ENCODE measurements at places on chromosomes 16 and 17.

GRCh38 chr16:4515611-4516233, 22.9 kb downstream of the CDIP1 start:
- DNase-seq, result no peak

DNA sequence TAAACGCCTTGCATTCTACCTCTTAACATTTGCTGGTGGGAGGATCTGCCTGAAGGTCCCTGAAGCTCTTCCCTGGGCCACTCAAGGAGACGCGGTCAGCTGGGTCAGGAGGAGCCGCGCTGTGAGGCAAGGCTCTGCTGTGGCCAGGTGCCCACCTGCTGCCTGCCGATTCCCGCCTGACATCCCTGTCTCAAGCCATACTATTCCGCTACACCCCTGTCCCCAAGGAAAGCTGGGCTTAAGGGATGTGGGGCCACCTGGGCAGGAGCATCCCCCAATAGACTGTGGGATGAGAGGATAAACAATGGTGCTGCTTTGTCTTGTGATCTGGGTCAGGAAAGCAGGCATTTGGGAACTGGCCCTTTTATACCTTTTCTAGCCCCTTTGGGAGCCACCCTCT, 5.1 kb downstream of the TPPP3 start:
- no peak for DNase-seq

DNA sequence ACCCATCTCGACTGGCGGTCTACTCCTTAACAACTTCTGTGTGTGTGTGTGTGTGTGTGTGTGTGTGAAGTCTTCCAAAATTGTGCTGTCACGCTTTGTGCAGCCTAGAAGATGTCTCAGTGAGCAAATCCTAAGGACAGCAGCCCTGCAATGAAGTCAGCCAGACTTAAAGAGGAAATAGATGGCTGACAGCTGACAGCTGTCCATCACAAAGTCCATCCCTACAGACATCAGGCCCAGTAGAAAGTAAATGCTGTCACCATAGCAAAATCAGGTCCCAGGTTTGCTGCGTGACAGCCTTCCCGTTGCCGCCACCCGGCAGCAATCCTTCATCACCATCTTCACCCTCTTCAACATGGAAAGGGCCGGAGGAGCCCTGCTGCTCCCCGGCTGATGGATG, 416.0 kb downstream of the SOX9 start:
- no peak for DNase-seq

DNA sequence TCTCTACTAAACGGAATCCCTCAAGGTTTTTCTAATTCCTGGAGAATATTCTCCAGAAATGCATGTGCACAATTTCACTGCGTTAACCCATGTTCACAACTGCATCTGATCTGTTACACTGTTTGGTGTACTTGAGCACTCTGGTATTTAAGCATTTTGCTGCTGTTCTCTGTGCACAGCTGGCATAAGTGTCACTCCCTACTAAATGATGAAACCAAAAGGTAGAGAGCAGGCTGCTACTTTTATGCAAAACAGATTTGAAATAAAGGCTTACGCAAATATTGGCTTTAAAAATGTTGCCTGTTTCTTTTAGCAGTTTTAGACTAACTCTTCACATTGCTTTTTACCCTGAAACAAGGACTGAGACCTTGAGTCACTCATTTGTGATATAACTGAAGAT, 41.7 kb downstream of the ESRP2 start:
- no peak for DNase-seq

DNA sequence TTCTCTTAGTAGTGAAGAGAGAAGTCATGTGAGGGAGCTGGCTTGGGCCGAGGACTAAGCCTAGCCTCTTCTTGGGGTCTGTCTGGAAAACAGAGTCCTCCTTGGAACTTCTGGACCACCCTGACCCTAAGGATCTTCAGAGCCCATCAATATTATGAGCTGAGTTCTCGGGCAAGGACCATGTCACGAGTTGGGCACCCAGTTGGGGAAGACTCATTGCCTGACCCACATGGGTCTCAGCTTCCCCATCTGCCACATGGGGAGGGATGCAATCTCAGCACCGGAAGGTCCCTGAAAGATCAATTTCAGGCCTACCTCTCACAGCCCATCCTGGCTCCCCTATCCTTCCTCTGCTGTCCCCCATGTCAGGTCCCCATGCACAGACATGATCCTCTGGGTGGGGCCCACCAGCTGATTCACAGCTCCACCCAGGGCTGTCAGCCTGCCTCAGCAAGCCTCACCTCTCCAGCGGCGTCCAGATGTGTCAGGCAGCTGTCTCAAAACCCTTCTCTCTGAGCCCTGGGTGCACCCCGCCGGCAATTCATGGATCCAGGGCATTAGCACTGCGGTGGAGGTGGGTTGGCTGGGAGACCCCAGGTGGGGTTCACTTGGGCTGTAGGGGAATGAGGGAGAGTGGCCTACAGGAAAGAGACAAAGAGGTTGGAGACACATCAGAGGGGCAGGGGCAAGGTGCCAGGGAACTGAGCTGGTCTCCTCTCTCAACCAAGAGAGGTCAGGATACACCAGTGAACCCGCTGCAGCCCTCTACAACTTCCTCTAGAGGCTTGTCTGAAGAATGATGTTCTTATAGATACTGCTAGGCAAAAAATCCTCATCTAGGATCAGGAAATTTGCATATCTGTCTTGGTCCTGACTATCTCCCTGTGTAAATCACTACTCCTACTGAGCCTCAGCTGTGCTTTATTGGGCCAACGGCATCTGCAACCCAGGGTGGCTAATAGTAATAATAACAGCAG, 1.8 kb downstream of the NLRP1 start:
- DNase-seq, result no peak

DNA sequence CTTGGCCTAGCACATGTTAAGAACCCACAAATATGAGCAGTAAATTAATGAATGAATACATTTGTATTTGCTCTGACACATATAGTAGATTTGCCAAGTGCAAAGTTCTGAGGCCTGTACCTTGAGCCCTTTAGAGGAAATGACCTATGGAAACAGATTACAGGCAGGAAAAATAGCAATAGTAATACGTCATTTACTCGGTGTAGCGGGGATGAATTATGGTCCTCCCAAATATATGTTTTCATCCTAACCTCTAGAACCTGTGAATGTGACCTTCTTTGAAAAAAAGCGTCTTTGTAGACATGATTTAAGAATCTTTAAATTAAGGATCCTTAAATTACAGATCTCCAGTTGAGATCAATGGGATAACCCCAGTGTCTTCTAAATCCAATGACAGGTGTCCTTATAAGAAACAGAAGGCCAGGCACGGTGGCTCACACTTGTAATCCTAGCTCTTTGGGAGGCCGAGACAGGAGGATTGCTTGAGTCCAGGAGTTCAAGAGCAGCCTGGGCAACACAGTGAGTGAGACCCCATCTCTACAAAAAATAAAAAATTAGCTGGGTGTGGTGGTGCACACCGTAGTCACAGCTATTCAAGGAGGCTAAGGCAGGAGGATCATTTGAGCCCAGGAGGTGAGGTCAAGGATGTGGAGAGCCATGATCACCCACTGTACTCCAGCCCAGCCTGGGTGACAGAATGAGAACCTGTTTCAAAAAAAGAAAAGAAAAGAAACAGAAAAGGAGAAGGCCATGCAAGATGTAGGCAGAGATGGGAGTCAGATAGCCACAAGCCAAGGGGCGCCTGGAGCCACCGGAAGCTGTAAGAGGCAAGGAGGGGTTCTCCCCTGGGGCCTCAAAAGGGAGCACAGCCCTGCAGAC, 5.1 kb upstream of the ITPRIPL2 start:
- DNase-seq, result peak; percentile 89

GRCh38 chr17:41835800-41836549, at the start of gene NT5C3B:
TSS of gene NT5C3B (minus strand) at chr17:41836232. CDS start at chr17:41836193, 39 bp downstream.
- DNase-seq, result peak; percentile 64
